ENCODE measurements at places on chromosomes 6 and 20. TPM values are rescaled to one million over a fixed set of nuclear protein-coding genes. Genes with fewer than 3 reads are reported as not detected.
A peak's percentile ranks its signal among the peaks of the same experiment; 100 is the strongest.

- no peak overlapping the region for H3K27ac ChIP-seq
- H3K36me3 ChIP-seq = no peaks in the 10 kb centered on the region
- no peak for DNase-seq
- H3K4me1 ChIP-seq = no peaks in the 10 kb centered on the region
- H3K4me3 ChIP-seq = no peak overlapping the region
Observed at GRCh38 chr6:70753870-70754380, 86.2 kb downstream of the SMAP1 start.

- H3K4me1 ChIP-seq = no peaks in the 10 kb centered on the region
- no peak for DNase-seq
- H3K4me3 ChIP-seq = no peak overlapping the region
- H3K27ac ChIP-seq = no peak overlapping the region
Observed at GRCh38 chr6:130829333-130829910, 2.2 kb downstream of the SMLR1 start.

DNA sequence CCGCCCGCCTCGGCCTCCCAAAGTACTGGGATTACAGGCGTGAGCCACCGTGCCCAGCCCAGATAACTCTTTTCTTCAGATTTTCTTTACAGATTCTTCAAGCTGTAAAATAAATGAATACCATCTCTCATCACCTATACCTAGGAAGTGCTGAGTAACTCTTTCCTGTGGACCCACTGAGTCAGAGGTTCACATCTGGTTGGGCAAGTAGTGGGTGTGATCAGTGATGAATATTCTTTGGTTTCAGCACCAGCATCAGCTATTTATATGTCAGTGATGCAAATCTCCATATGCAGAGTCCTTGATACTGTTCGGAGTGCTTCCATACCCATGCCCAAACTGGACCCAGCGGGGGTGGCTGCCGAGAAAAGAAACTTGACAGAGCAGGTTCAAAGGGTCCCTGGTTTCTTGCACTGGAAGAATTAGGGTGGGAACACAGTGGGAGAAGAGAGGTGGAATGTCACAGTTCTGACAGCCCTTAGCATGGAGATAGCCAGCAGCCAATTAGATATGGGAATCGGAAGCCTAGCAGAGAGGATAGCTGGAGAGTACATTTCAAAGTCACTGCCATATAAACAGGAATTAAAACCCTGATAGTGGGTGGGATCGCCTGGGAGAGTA, 64.9 kb upstream of the DDR1 start:
- DNase-seq = no peak
- peaks cover 14% of the 10 kb centered on the region for H3K4me1 ChIP-seq
- H3K27ac ChIP-seq = no peak overlapping the region
- H3K27me3 ChIP-seq = no peaks in the 10 kb centered on the region
- H3K4me3 ChIP-seq = no peak overlapping the region

DNA sequence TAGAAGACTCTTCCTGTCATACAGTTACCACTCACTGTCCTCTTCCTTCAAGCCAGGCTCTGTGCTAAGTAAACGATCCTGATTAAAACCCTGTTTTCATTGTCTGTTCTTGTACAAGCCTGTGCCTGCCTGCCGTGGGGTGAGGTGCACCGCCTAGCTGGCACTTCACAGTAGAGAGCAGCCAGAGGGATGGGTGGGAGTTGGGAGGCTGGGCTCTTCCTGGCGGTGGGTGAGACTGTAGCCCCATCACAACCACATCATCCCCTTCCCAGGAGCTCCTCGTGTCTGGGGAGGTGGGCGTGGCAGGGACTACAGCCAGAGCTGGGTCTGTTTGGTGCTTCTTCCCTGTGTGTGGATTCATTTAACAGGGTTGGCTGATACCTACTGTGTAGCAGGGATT, 382.0 kb downstream of the TAF4 start:
- no peaks in the 10 kb centered on the region for H3K27me3 ChIP-seq
- H3K4me3 ChIP-seq = no peak overlapping the region
- no peak for DNase-seq

GRCh38 chr6:138572167-138572875, 73.0 kb upstream of the NHSL1 start:
- peak overlapping the region; percentile 26 for H3K4me3 ChIP-seq
- H3K27ac ChIP-seq = peak overlapping the region; percentile 26
- H3K27me3 ChIP-seq = no peaks in the 10 kb centered on the region

DNA sequence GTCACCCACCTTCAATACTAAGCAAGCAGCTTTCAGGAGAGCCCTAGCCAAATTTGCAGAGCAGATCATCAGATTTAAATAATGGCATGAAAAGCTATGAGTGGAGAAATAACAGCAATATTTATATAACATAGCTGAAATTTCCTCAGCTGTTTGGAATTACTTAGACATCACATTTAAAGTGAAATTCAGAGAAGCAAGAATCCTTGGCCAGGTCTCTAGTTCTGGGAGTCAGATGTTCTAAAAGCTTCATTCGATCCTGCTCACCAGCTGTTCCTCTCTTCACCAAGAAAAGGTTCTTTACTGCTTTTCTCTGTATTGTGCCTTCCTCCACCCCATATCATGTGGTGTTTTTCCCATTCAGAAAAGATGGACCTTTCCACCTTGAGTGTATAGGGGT, 152.3 kb upstream of the JAG1 start:
- no peaks in the 10 kb centered on the region for H3K36me3 ChIP-seq
- no peak for DNase-seq
- H3K4me3 ChIP-seq = no peak overlapping the region
- H3K4me1 ChIP-seq = no peaks in the 10 kb centered on the region
- H3K27ac ChIP-seq = no peak overlapping the region

DNA sequence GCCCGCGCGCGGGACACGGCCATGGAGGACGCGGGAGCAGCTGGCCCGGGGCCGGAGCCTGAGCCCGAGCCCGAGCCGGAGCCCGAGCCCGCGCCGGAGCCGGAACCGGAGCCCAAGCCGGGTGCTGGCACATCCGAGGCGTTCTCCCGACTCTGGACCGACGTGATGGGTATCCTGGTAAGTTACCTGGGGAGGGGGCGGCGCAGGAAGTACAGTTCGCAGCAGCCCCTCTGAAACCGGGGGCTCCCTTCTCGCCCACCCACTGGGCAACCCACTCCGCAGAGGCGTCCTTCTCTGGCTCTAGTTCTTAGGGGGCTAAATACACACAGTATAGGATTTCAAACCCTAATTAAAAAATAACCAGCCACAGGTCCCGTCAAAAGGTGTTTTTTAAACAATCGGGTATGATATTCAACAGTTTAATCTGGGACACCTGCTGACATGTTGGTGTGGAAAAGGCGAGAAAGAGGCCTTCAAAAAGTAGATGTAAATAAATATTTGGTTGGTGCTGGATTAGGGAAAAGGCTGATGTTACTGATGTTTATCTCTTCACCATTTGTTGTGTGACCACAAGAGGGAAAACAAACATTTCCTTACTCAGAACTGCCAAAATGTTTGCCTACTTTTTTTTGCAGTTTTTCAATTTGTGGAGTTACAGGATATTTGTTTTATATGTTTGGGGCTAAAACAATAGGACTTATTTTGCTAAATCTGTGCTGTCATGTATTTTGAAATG, 577 bp downstream of the SASH1 start:
- H3K4me1 ChIP-seq = no peaks in the 10 kb centered on the region
- H3K4me3 ChIP-seq = peak overlapping the region; percentile 52
- peak overlapping the region; percentile 32 for H3K27ac ChIP-seq
- no peaks in the 10 kb centered on the region for H3K36me3 ChIP-seq
- no peaks in the 10 kb centered on the region for H3K27me3 ChIP-seq
- peak; percentile 30 for DNase-seq

GRCh38 chr6:21893793-21894192, 300.2 kb downstream of the SOX4 start:
- no peak overlapping the region for H3K4me3 ChIP-seq
- H3K4me1 ChIP-seq = no peaks in the 10 kb centered on the region
- no peak overlapping the region for H3K27ac ChIP-seq
- H3K27me3 ChIP-seq = no peaks in the 10 kb centered on the region

DNA sequence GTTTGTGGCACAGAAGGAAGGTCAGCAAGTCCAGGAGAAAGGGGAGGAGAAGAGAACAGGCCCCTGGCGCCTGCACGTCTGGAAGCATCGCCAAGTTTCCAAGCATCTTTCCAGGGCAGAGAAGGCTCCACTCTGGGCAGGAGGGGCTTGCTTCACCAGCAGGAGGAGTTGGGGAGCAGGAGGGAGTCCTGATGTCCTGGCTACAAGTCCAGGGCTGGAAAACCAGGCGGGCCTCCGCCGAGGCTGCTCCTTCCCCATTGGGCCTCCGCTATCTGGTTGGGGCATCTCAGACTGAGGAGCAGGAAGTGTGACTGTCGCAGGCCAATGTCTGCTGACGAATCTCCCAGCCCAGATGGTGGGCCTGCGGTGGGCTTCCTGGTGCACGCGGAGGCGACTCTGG, 421.9 kb downstream of the PREX1 start:
- no peaks in the 10 kb centered on the region for H3K27me3 ChIP-seq
- no peak for DNase-seq
- no peaks in the 10 kb centered on the region for H3K4me1 ChIP-seq
- no peaks in the 10 kb centered on the region for H3K36me3 ChIP-seq
- H3K4me3 ChIP-seq = no peak overlapping the region

DNA sequence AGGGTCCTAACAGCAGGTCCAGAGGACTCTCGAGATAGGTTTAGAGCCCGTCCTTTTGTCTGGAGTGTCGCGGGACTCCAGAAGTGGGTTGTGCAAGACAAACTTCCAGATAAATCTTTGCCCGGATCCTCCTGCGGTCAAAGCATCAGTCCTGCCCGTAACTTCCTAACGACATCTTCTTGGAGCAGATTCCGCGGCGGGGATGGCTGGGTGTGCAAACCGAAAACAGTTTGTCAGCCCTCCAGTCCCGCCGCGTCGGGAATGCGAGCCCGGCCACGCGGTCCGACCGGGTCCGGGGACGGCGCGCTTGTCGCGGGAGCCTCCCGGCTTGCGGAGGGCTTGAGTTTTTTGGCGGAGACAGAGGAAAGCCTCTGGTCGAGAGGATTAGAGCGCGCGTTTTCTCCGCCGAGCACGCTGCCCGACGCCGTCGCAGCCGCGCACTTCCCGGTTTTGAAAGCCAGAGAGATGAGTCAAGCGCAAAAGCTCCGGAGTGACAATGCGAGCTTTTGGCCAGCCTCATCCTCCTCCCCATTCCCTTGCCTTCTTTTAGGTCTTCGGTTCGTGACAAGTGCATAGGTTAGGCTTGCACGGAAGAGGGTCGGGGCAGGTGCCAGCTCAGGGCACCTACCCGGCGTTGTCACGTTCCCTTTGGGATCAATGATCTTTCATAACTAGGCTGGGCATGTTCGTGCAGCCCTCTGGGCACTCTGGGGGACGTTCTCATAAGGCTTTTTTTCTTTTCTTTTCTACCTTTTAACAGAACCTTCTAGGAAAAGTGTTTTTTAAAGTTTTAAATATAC, 91.3 kb upstream of the PRDM1 start:
- H3K36me3 ChIP-seq = no peaks in the 10 kb centered on the region
- H3K4me3 ChIP-seq = peak overlapping the region; percentile 58
- peak; percentile 68 for DNase-seq
- no peaks in the 10 kb centered on the region for H3K4me1 ChIP-seq
- peak overlapping the region; percentile 78 for H3K27ac ChIP-seq

DNA sequence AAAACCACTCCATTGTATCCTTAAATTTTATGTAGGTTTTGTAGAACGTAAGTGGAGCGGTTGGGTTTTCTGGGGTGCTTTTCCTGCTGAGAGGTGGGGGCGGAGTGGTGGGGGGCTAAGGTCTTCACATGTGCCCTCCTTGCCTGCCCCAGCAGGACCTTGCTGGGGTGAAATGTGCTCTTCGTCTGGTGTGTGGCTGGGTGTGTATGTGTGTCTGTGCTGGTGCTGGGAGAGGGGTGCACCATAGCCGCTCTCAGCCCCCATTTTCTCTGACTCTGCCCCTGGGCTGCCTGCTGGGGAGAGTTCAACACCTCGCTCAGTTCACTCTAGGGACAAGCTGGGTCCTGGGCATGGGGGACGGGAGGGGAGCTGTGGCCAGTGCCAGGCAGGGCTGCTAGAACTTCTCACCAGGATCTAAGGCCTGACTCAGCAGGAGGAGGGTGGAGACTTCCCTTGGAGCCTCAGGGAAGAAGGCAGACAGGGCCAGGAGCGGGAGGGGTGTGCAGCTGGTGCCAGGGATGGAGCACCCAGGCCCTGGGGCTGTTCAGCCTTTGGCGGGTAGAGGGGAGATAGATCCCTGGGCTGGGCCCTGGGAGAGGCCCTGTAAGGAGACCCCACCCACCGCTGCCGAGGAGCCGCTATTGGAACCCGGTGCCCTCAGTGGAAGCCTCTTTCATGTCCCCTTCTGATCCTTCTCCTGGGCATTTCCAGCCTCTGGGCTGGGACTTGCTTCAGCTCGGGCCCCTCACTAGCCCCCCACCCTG, 4.8 kb downstream of the SOX18 start:
- no peaks in the 10 kb centered on the region for H3K36me3 ChIP-seq
- no peak overlapping the region for H3K27ac ChIP-seq
- DNase-seq = no peak

DNA sequence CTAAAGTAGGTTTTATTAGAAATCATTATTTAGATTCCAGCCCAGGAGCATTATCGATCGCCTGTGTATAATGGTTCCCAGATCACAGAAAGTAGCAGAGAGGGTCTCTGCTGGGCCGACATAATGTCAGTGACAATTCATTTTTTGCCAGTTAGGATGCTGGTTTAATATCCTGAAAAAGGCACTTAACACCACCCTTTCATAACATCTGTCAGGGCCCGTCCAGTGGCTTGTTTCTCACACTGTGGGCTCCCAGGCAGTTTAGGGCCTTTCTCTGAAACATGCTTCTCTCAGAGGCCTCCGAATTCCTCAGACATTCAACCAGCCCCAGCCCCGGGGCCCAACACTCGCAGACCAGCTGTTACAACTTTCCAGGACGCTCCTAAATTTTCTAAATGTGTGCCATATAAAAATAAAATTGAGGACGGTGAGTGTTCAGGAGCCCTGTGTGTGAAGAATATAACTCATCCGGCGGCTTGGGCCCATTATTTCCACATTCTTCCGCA, 108.6 kb upstream of the EYA4 start:
- H3K4me1 ChIP-seq = no peaks in the 10 kb centered on the region
- no peaks in the 10 kb centered on the region for H3K36me3 ChIP-seq
- no peaks in the 10 kb centered on the region for H3K27me3 ChIP-seq
- H3K4me3 ChIP-seq = no peak overlapping the region
- H3K27ac ChIP-seq = no peak overlapping the region

GRCh38 chr6:33412140-33413009, 1.6 kb downstream of the PHF1 start:
- H3K4me3 ChIP-seq = no peak overlapping the region
- H3K27ac ChIP-seq = no peak overlapping the region
- no peak for DNase-seq

- no peak overlapping the region for H3K27ac ChIP-seq
- H3K36me3 ChIP-seq = no peaks in the 10 kb centered on the region
- H3K4me3 ChIP-seq = no peak overlapping the region
- DNase-seq = no peak
Observed at GRCh38 chr20:50464725-50465650, 45.2 kb upstream of the PTPN1 start.

GRCh38 chr20:63049561-63050221, 42.9 kb upstream of the BHLHE23 start:
- no peaks in the 10 kb centered on the region for H3K4me1 ChIP-seq
- no peaks in the 10 kb centered on the region for H3K27me3 ChIP-seq
- no peak overlapping the region for H3K4me3 ChIP-seq
- no peak for DNase-seq
- no peak overlapping the region for H3K27ac ChIP-seq
- H3K36me3 ChIP-seq = no peaks in the 10 kb centered on the region

The COMMD7 gene
- 43.8 TPM for total RNA-seq

The CALHM4 gene
- not detected for total RNA-seq

The AIF1 gene
- 5.0 TPM for total RNA-seq

The CAGE1 gene
- not detected for total RNA-seq

The MYLIP gene
- 23.9 TPM for total RNA-seq

The FAM83B gene
- 62.8 TPM for total RNA-seq

The RNASET2 gene
- total RNA-seq = 126 TPM
